ENCODE measurements at places on chromosomes 6 and 20. TPM values are rescaled to one million over a fixed set of nuclear protein-coding genes. Genes with fewer than 3 reads are reported as not detected.

DNA sequence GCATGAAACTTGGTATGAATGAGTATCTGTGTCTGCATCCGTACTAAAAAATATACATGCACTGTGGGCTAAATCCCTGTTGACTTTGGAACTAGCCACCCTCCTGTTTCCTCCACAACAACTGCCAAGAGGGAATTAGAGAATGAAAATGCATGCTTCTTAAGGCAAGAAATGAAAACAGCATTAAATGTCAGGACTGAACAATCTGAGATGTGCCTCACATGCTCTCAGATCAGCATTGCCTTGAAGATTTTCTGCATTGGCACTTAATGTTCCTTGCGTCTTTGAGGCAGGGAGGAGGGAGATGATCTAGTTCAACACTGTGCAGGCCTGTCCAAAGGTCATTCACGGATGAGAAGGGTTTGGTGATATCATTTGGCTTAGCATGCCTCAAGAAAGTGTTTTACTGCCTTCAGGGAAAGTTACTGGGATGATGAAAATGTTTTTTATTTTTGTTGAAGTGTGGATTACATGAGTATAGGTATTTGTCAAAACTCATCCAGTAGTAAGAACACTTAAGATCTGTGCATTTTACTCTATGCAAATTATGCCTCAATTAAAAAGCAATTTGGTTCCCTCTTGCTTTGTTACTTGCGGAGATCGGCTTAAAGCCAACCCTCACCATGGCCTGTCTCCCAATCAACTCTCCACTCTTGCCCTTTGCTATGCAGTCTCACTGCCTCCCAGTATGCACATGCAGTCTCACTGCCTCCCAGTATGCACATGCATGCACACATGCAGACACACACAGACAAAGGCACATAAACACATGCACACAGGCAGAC is 47.5 kb upstream of the RIN2 start:
- no peak for DNase-seq

DNA sequence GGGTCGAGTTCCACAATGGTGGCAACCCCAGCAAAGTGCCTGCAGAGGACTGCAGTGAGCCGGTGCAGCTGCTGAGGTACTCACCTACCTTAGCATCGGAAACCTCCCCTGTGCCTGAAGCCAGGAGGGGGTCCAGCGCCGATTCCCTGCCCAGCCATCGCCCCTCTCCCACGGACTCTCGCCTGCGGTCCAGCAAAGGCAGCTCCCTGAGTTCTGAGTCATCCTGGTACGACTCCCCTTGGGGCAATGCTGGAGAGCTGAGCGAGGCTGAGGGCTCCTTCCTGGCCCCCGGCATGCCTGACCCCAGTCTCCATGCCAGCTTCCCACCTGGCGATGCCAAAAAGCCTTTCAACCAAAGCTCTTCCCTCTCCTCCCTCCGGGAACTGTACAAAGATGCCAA is 134.1 kb upstream of the CLDN20 start:
- DNase-seq: no peak

DNA sequence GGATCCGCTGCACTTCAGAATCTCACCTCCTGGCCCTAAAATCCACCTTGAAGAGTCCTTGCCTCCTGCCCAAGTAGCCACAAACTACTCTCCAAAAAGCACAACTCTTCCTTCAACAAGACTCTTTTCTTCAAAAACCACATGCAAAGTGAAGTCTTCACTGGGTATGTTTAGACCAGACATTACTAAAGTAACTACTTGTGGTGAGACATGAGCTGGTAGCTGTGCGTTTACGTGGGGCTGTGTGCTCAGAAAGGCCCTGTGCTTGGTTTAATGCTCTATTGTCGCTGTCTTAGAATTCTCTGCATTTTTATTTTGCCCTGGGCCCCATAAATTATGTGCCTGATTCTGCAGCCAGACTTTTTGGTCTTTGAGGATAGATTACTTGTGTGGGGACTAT is 104.4 kb upstream of the HDAC2 start:
- DNase-seq: no peak

- no peak for DNase-seq
Observed at GRCh38 chr6:96781557-96781956, 55.7 kb downstream of the GPR63 start.

DNA sequence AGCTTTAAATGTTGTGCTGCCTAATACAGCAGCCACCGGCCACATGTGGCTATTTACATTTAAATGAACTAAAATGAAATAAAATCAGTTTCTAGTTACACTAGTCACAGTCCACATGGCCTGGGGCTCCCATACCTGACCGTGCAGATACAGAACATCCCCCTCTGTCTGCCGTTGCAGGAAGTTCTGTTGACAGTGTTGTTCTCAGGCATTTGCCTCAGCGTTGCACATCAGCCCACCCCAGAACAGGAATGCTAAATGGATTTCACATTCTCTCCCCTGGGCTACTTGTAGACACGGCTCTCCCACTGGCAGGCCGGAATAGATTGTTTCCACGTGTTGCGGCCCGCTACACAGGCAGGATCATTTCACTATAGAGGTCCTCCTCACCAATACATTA is 26.3 kb downstream of the JAG1 start:
- no peak for DNase-seq

DNA sequence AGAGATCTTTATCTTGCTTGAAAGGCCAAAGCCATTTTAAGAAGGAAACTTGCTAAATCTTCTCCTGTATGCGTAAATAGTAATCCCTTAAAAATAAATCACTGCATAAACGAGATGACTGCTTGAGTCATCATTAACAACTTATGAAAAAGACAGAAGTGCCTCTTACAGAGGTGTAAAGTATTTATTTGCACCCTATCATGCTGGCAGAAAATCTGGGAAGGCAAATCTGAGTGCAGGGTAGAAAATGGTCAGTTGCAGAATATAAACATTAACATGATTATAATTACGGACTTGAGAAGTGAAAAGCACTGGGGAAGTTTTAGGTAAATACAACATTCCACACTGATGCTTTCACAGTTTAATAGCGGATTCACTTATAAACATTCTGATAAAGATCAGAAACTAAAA is 67.5 kb upstream of the FBXO30 start:
- no peak for DNase-seq

GRCh38 chr20:16314748-16315159 is 258.5 kb downstream of the KIF16B start:
- DNase-seq: no peak

GRCh38 chr6:88494401-88495140 is 328.4 kb upstream of the CNR1 start:
- DNase-seq: no peak

DNA sequence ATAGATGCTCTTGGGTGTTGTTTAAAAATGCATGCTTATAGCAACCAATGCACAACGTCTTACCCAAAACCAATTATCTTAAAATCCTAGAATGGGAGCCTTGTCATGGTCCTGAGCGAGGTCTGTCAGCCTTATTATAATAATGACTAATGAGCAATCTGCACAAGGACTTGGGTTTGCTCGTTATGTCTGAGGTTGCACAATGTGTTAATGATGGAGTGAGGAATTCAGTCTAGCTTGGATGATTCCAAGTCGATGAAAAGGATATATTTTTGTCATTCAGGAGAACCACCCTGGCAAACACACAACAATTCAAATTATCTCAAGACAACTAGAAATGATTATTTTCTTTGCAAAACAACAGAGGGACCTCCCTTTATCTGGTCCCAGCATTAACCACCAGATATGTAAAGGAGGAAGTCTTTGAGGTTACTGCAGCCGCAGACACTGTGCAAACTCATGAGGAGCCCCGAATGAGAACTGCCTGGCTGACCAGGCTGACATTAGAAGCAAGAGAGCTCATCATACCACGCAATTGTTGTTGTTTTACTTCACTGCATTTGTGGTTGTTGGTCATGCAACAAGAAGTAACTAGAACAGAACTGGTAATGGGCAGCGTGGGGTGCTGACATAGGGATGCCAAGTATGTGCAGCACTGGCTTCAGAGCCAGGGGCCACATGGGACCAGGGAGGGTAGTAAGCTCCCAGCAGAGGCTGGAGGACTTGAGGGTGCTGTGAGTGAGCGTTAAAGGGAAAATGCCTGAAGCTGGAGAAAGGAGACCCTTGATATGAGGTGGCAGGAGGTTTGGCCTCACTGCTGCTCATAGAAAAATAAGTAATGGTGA is 488.3 kb downstream of the CDH26 start:
- DNase-seq: no peak

DNA sequence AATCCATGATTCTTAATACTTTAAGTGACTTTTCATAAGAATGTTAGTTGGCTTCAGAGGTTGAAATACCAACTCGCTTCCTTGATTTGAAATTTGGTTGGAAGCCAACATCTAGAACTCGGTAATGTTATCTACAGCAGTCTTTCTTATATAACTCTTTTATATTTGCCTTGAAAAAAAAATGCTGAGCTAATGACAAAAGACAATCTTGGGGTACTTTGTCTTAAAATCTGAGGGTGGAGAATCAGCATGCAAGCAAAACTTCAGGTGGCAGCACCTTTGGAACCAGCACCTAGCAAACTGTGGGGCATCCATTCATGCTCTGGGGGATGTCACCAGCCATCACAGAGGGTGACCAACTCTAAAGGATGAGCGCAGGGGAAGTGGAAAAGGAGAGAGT is 76.3 kb downstream of the PDE10A start:
- no peak for DNase-seq

DNA sequence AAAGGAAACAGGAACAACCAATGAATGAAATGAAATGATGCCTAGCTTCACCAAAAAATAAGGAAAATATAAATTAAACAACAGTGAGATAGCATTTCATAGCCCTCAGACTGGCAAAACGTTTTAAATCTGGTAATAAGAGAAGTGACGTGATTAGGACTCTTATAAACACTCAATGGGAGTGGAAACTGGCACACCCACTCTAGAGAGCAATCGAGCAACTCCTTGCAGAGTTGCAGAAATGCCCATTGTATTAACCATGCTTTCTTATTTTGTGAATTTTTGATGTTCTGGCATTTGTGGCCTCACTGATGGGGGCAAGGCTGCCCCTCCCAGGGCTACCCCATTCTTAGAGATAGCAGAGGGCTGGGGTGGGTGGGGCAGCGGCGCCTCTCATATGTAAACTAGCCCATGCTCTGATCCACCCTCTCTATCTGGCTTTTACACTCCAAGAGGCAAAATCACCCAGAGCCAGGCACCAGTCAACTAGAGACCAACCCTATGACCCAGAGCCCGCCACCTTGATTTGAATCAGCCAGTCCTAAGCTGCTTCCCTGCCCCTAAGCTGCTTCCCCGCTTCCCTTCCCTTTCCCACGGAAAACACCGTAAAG is 6.4 kb upstream of the PNPLA1 start:
- DNase-seq: no peak

DNA sequence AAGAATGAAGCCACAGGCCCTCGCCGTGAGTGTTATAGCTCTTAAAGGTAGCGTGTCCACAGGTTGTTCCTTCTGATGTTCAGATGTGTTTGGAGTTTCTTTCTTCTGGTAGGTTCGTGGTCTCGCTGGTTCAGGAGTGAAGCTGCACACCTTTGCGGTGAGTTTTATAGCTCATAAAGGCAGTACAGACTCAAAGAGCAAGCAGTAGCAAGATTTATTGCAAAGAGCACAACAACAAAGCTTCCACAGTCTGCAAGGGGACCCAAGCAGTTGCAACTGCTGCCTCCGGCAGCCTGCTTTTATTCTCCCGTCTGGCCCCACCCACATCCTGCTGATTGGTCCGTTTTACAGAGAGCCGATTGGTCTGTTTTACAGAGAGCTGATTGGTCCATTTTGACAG is 5.2 kb downstream of the HIVEP1 start:
- no peak for DNase-seq

DNA sequence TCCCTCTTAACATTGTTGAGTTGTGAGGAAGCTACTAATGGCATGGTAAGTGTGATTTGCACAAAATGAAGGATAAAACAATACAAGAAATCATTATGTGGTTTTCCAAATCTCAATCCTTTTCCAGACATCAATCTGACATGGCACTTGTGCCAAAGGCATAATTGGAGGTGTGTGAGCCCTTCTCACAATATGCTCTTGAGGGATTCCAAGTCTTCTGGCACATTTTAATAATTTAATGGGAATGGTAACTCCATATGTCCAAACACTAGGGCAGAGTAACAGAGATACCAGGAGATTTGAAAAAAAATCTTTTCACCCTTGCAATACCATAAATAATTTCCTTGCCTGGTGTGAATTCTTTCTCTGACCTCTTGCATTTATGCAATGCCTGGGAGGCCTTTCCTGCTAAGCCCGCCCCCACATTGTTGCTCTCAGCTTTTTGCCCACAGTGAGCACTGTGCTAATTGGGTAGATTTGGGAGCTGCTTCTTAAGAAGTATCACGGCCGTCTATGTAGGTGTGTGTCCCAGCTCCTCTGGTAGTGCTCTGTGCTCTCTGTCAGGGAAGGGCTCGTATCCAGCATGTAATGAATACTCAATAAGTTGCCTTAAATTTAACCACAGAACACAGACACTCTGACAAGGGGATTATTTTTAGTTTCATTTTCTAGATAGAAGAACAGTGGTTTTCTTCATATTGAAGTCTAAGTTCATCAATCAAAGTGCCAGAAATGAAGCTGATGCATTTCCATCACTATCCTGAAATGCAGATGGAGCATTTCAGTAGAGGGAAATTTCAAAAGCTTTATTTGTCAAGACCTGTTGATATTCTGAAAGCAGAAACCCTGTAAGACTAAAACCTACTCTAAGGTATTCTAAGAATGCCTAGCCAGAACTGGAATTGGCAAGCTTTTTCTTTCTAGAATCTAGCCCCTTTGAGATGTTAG is 54.4 kb upstream of the CEP85L start:
- peak; percentile 34 for DNase-seq

- DNase-seq: no peak
Observed at GRCh38 chr6:149003560-149003959, 256.7 kb downstream of the UST start.

DNA sequence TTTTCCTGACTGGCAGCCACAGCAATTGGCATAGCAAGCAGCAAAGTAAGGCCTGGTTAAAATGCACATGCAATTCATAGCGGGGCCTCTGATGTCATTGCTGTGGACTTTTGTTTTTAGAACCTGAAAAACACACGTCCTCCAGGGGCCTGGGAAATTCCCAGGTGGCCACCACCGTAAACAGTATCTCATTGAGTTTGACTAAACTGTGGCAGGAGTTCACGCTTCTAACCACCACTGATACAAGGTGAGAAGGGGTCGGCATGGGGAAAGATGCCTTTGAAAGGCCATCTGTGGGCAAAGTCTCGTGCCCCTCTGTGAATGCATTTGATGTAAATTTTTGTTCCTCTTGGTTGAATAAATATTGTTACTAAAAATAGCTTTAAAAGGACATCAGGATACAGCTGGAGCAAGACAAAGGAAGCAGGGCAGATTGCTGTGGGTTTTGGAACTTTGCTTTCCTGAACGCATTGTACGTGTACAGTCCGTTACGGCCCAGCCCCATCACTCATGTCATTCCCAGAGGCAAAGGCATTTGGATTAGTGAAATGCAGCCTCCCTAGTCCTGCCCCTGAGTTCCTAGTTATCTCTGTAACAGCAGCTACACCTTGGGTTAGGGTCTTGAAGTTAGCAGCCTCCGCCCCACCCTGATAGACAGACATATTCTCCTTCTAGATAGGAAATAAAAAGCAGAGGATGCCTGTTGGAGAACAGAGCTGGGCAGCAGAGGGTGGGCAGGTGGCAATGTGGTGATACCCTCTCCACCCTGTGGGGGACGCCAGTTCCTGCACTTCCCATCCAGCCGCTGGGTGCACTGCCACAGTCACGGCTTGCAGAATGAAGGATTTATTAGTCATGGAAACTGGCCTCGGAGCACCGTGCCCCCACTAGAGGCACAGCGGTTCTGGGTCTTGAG is 80.3 kb downstream of the ZDHHC14 start:
- DNase-seq: peak; percentile 13

GRCh38 chr6:11727998-11728961 is 50.3 kb downstream of the ADTRP start:
- DNase-seq: no peak

Gene DZANK1
- total RNA-seq: 2.7 TPM

Gene ENPP5
- total RNA-seq: 2.0 TPM

Gene OXT
- not detected for total RNA-seq

Gene EYA4
- 55.3 TPM for total RNA-seq

Gene KCNK15
- total RNA-seq: 0.13 TPM

Measured in SK-MEL-5 (cell line).